Stimulated activated CD4-positive, alpha-beta T cell treated with anti-CD3 and anti-CD28 coated beads, Interleukin-2, amount 100 ng/mL, for 24 hours (primary cell): ENCODE measurements at places on chromosomes 5 and 9.

DNA sequence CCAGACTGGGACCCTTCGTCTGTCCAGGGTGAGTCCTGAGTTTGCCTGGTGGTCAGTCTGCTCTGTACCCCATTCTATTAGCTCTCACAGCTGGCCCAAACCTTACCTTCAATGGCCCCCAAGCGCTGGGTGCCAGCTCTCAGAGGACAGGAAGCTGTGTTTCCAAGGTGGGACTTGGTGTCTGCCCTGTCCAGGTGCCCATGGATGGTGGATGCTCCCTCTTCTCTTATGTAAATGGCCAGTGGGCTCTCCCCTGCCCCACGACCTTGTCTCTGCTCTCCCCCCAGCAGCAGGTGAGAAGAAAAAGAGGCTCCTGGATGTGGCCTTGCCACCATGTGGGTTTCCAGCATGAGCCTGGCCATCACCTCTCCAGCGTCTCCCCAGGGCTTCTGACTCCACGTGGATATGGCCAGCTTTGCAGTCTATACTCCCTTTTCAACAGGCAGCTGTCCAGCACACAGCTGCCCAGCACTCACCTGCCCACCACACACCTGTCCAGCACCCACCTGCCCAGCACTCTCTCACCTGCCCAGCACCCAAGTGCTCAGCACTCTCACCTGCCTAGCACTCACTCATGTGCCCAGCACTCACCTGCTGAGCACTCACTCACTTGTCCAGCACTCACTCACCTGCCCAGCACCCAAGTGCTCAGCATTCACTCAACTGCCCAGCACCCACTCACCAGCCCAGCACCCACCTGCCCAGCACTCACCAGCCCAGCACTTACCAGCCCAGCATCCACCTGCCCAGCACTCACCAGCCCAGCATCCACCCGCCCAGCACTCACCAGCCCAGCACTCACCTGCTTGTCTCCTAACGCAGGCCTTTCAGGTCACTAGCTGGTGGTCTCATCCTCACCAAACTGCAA lies 136.2 kb upstream of the IRX2 start:
- no peak for DNase-seq

GRCh38 chr5:151254556-151254955 lies 1.6 kb downstream of the GM2A start:
- no peak for DNase-seq

DNA sequence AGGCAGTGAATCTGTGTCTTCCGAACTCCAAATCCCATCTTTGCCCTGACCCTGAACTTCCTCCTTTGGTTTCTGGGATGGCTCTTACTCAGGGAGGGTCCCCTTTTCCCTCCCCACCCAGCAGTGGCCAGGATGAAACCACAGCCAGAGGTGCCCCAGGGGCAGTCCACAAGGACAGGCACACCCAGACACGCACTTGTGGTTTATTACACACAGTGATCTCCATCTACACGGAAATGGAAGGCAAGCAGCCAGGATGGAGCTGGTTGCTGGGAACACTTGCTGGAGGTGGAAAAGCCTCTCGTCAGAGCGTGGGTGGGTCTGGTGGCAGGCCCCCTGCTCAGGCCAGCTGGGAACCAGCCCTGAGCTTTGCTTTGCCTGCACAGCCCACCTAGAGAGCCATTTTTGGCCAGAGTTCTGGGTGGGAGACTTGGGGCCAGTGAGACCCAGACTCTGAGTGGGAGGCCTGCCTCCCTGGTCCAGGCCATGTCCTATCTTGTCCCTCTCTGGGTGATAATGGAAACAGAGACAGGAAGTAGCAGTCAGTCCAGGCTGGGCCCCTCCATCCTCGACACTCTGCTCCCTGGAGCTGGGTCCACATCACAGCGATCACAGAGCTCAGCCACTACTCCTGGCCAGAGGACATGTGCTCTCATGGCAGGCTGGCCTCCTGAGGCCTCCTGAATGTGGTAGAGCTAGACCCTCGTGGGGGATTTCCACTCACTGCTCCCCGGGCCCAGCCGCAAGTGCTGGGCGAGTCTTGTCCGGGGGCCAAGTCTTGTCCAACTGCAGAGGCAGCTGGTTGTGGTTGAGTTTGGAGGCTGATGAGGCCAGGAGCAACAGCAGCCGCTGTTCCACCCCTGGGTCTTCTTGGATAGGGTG lies 5.1 kb upstream of the PHYKPL start:
- DNase-seq = no peak

DNA sequence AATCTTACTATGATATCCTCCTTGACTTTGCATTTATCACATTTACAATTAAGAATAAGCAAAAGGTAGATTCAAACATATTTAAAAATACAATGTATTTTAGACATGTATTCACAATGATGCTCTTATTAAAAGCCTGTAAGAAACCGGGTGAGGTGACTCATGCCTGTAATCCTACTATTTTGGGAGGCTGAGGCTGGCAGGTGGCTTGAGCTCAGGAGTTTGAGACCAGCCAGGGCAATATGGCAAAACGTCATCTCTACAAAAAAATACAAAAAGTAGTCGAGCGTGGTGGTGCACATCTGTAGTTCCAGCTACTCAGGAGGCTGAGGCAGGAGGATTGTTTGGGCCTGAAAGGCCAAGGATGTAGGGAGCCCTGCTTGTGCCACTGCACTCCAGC lies 618.4 kb downstream of the CDH18 start:
- no peak for DNase-seq

GRCh38 chr9:121650217-121651007 lies 1.0 kb upstream of the DAB2IP start:
- peak; percentile 21 for DNase-seq

GRCh38 chr5:41722359-41722950 lies 147.8 kb downstream of the OXCT1 start:
- DNase-seq = no peak
